Fibroblast of the aortic adventitia (primary cell): ENCODE measurements at places on chromosomes 7 and 10. TPM values are rescaled to one million over a fixed set of nuclear protein-coding genes. Genes with fewer than 3 reads are reported as not detected.

- peak; percentile 55 for DNase-seq
These were observed 78.2 kb downstream of the FAM53B start for GRCh38 chr10:124665980-124666379.

DNA sequence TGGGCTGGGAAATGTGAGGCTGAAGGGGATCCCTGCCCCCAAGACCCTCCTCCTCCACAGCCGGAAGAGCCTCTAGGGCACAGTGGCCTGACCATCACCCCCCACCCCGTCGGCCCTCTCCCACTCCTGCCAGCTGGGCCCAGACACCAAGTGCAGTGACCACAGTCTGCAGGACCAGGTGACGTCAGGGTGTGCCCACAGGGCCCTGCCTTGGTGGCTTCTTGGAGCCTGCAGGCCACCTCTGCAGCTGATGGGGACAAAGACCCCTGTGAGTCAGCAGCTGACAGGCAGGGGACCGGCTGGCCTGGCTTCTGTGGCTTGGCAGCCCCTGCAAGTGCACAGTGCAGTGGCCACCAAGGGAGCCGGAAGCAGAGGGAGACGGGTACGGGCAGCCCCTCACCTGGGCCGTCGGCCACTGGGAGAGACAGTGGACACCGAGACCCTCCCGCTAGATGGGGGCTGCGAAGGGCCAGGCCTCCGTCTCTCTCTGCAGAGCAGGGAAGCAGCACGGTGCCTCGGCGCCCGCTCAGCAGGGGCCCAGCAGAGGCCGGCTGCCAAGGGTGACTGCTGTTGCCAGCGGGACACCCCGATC is 274.6 kb downstream of the ELFN1 start:
- DNase-seq = no peak

DNA sequence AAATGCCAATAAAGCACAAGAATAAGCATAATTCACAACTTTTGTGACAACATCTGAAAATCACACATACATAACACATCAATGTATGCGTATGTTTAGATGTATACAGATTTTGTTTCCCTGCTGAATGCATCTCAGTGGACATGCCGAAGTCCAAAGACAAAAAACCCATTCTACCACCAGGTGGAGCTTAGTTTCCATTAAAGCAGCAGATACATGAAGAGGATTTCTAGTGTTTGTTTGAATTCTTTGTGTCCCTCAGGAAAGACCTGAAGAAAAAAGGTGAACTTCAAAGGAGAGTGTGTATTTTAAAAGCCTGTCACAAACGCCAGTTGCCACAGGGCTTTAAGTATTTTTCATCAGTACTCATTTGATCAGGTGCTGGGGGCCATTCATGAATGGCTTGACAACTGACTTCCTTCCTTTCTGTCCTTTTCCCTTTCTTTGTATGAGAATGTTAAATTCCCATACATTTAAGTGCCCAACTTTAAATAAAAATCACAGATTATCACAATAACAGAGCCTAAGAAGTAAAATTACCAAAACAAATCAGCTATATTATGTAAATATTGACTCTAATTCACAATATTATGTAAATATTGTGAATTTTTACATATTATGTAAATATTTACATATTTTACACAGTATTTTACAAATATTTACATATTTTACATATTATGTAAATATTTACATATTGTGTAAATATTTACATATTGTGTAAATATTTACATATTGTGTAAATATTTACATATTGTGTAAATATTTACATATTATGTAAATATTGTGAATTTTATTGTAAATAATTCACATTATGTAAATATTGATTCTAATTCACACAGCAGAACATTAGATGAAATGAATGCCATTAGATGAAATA is 343.0 kb downstream of the CRPPA start:
- peak; percentile 86 for DNase-seq

DNA sequence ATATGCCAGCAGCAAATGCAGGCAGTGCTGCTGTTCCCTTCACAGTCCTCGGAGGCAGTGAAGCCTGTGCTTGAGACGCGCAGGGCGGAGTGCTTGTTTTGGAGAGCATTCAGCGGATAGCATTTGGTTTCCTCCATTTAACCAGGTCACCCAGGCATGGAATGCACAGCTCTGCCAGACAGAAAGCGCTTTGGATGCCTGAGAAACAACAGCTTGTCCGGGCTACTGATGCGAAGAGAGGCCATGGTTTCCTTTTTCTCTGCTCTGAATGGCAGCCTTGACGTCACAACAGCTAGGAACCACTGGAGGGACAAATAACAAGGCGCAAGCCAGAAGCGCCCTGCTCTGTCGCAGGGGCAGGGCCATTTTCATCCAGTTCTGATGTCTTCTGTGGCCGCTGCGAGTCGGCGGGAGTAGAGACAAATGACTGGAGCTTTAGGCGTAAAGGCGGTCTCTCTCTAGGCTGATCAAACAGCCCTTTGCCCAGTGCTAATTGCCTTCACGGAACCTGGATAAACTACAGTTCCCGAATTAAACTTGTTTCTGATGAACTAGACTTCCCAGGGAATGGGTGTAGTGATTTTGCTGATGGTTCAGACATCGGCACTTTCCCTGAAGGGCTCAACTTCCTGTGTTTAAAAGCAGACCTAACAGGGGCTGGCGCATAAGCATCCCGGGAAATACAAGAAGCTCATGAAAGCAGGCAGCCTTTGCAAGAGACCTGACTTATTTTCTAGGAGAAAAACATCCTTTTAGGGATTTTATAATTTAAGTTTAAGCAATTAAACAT is 187.6 kb upstream of the KLF14 start:
- peak; percentile 98 for DNase-seq

GRCh38 chr10:48452879-48453412 is 146.5 kb downstream of the MAPK8 start:
- no peak for DNase-seq

GRCh38 chr10:3945026-3945425 is 160.0 kb upstream of the KLF6 start:
- no peak for DNase-seq

- no peak for DNase-seq
These were observed 61.7 kb downstream of the ICA1 start for GRCh38 chr7:8200316-8200715.

GRCh38 chr10:99532687-99533495 is at the start of gene NKX2-3:
Gene NKX2-3 (plus strand): TSS chr10:99532942. CDS start chr10:99533132, 190 bp downstream.
- no peak for DNase-seq

SDK1 gene
- 0.27 TPM in 1 of 2 replicates, not detected in the other for total RNA-seq

MTG1 gene
- 19.0 and 25.4 TPM in 2 replicates for total RNA-seq

PTPRN2 gene
- total RNA-seq = 0.09 and 2.5 TPM in 2 replicates

CNTNAP2 gene
- under 0.01 TPM in 1 of 2 replicates, not detected in the other for total RNA-seq

LIPK gene
- not detected in 2 replicates for total RNA-seq

CTBP2 gene
- 37.9 and 45.4 TPM in 2 replicates for total RNA-seq

CDK1 gene
- 0.90 and 82.9 TPM in 2 replicates for total RNA-seq
